ENCODE measurements at places on chromosomes 6 and 20.

- no peak for DNase-seq
Measured at GRCh38 chr20:62548471-62548870, 72.7 kb upstream of the GATA5 start.

GRCh38 chr6:42569102-42570028 lies 5.5 kb downstream of the UBR2 start:
- DNase-seq: no peak

DNA sequence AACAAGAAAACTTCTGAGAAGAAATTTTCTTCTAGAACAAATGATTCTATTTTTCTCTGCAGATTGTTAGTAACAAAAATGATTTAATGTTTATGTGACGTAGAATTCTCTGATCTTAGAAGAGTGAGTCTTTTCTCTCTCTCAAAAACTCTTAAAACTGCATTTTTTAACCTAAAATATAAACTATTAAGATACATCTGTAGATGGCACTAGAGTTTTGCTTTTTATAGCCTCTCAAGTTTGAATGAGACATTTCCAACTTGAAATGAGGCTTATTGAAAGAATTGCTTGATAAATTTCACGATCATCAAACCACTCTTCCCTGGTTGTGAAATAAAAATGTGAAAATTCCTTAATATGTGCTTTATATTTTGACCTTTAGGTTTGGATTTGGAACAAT lies 53.8 kb downstream of the PHF3 start:
- DNase-seq: no peak

DNA sequence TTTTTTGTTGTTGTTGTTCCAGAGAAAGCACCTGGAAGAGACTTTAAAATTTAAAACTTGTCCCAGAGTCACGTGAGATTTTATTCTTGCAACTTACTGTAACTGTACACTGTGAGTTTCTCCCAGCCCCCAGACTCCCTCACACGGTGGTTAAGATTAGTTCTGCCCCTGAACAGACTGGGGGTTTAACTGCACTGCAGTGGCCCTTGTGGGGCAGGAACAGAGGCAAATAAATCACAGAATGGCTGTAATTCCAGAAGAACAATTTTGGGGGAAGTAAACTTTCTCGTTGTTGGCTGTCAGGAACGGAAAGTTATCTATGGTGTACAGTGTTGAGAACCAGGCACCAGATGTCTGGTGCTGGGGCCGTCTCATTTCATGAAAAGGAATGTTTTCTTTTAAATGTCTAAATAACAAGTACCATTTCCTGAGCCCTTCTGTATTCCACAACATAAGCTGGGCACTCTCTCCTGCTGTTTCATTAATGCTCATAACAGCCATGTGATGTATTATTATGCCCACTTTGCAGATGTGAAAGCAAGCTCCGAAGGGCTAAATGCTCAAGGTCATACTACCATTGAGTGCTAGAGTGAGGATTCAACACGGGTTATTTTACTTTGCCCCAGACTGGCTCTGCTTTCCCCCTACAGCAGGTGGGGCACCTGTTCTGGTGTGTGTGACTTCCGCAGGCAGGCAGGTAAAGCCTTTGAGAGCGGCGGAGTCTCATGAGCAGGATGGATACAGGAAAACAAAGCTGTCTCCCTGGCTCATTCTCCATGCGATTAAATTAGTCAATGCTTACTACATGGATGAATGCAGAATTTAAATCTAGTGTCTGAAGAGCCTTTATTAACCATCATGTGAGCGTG lies 30.5 kb downstream of the CNKSR3 start:
- DNase-seq: no peak

DNA sequence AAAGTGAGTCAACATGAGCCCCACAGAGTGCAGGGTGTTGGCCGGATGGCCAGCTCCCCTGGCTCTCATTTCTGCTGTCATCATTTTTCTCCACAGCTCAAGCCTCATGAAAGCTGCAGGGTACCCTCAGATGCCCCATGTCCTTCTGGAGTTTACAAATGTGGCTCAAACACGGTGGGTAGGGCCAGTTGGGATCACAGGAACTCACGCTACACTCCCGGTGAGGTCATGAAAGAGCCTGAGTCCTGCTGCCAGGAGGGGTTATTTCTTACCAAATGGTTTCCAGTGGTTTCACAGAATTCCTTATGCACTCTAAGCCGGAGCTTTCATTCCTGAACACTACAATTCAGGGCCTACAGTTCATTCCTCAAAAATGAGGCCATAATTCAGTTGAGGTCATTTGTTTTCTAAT lies 78.7 kb downstream of the TMEM170B start:
- DNase-seq: no peak

DNA sequence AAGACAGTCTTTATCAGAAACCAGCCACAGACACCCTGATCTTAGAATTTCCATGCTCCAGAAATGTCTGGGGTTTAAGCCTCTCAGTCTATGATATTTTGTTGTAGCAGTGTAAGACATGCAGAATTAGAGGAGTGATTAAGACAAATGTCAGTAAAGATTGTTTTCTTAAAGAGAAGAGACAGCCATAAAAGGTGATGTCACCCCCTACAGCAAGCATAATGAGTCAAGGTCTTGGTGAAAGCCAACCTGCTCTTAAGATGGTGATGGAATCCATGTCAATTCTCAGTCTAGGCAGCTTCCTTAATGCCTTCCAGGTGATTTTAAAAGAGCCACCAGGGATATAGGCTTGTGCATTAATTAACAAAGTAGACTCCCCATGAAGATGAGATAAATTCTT lies 849.9 kb upstream of the EPHA7 start:
- DNase-seq: no peak

DNA sequence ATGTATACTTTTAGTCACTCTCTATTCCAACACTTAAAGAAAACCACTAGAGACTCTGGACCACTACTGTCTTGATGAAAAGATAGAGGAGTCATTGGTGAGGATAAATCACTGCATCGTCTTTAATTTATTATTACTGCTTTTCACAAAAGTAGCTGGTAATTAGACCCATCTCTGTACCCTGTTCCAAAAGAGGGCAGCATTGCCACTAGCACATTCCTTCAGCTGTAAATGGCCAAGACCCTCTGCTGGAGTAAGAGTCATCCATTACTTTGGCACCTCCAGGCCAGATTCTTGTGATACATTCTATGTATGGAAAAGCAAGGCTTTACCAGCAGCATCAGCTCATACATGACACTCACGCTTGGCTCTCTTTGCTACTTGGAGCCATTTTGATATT lies 49.5 kb upstream of the PREP start:
- DNase-seq: no peak

GRCh38 chr20:53258741-53259140 lies 286.6 kb downstream of the TSHZ2 start:
- DNase-seq: no peak

GRCh38 chr6:146316175-146316495 lies 227.5 kb upstream of the RAB32 start:
- no peak for DNase-seq

DNA sequence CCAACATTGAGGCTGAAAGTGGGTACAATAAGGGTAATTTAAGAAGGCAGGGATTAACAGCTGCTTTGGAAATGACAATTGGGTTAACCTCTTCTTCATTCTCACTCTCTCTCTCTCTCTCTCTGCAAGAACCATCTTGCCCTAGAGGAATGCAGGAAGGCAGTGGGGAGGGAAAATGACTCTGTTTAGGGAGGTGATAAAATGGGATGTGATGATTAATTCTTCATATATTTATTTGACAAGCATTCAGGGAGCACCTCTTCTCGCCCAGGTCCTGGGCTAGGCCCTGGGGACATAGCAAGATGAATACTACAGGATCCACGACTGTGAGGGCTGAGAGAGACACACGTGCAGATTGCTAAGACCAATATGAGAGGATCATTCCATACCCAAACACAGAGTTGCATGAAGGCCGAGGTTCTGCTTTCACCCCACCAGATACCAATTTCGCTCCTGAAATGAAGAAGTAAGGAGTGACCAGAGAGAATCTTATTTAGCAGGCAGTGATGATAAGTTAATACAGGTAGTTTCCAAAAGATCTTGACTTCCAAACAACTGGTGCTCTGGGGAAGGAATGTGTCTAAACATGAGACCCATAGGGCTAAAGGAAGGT lies 13.3 kb upstream of the PTPN1 start:
- no peak for DNase-seq

GRCh38 chr20:41927655-41928054 lies 309.5 kb upstream of the CHD6 start:
- DNase-seq: no peak

- DNase-seq: no peak
Measured at GRCh38 chr6:110039981-110040383, 61.9 kb downstream of the GPR6 start.

DNA sequence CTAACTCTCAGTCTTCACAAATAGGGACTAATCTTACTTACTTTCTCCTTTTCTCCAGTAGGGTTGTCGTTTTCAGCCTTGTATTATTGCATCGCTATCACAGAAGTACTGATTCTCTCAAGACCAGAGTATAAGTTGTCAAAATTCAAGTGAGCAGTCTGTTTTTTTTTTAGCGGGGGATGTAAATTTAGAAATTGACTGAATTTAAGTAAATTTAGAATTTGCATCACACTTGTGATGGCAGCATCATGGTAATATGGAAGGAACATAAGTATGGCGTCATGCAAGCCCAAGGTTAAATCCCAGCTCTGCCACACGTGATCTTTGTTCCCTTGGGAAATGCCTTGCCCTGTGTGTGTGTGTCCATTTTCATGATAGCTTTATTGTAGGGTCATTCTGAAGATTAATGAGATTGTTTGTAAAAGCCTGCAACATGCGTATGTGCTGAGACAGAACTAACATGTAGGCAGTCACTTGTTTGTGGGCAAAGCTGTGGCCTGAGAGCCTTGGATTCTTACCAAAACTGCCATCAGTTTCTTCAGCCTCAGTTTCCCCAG lies 52.8 kb upstream of the VSTM2L start:
- no peak for DNase-seq

DNA sequence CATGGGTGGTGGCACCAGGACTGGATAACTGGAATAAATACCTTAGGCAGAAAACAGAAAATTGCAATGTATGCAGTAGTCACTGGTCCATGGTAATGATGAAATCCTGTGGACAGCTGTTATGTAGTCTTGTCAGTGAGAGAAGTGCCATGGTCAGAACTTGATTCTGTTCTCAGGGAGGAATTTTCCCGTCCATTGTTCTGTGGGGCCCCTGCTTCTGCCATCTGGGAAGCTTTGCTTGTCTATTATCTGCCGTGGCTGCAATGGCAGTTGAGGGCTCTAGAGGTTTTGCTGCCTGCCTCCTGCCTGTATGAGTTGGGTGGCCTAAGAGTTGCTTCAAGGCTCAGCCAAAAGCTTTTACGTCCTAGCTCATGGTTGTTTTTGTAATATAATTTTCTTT lies 126.8 kb upstream of the SLC35B3 start:
- DNase-seq: no peak

DNA sequence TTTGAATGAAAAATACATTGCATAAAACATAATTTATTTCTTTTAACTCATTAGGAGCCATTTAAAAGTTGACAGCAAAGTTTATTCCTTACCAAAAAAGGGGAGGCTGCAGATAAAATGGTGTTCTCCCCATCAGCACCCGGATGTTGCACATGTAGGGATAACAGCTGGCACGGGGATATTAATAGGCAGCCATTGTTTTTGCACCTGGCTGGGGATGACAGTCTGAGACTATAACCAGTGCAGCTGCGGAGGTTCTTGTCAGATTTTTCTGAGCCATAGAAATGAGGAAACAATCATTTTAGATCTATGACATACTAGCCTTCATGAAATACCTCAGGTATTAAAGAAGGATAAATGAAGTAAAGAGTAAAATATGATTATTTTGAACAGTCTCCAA lies 20.1 kb upstream of the HECA start:
- no peak for DNase-seq

- DNase-seq: no peak
Measured at GRCh38 chr20:1422753-1423152, 29.9 kb upstream of the FKBP1A start.

DNA sequence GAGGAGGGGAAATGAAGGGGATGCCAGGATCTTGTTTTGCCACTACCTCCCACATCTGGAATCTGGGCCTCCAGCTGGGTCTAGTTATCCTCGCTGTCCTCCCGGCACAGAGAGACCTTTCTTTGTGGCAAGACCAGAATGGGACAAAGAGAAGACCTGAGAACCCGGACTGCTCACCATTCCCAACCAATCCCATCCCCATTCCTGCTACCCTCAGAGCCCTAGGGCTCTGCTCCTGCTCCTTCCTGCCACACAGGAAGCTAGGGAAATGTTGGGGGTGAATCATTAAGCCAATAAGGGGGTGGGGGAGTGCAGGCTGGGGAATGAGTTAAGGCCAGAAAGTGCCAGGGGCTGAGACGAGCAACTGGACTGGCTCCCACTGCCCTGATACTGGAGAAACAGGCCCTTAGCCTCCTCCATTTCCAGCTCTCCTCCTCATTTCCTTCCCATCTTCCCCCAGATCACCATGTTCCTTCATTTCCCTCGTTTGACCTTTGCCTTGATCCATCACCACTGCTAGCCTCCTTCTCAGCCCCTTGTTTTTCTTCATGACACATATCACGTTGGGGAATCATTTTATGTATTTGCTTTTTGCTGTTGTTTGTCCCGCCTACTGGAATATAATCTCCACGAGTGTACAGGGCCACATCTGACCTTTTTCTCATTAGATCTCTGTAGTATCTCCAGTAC lies 4.6 kb upstream of the IER3 start:
- DNase-seq: no peak

DNA sequence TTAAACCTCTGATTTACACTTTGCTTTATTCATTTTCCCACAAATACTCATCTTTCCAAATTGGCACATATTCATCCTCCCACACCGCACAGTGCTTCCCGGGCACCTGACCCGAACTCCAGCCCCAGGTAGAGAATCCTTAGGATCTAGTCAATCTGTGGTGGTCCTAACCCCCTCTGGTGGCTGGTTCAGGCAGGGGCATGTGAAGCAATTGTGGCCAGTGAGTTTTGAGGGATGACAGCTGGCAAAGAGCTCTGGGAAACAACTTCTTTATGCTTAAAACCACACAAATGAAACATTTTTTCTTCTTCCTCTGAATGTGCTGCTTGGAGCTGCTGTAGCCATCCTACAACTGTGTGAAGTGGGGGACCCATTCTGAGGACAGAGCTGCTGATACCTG lies 54.7 kb downstream of the ELOVL5 start:
- DNase-seq: no peak

- DNase-seq: no peak
Measured at GRCh38 chr6:150185732-150186117, 42.9 kb downstream of the PPP1R14C start.

Measured in stimulated activated CD4-positive, alpha-beta T cell treated with anti-CD3 and anti-CD28 coated beads, TNF-alpha, amount 100 ng/mL, for 1 hour (primary cell).